ENCODE measurements at places on chromosomes 5 and 9.

DNA sequence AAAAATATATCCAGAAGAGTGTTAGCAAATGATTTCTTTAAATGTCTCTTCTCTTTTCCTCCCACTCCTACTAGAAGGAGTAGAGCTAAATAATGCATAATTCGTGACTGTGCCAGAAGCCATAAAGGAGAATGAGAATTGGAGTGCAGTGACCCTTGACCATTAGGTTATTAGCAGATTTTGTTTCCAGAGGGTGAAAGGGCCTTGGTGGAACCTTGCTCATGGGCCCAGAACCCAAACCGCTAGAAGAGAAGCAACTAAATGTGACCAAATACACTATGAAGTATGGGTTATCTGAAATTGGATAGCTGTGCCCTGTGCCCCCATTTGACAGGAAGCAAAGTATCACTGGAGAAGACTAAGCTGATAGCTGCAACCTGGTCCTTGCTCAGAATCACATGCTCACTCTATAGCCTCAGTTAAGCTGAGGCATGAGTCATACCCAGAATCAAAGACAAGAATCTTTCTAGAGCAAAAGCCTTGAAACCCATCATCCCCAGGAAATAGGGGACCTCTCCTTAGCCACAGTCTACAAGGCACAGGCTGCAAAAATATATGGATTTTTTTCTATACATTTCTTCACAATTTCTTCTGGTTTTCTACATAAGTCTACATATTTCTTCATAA is 36.3 kb downstream of the CAPSL start:
- no peak for DNase-seq

DNA sequence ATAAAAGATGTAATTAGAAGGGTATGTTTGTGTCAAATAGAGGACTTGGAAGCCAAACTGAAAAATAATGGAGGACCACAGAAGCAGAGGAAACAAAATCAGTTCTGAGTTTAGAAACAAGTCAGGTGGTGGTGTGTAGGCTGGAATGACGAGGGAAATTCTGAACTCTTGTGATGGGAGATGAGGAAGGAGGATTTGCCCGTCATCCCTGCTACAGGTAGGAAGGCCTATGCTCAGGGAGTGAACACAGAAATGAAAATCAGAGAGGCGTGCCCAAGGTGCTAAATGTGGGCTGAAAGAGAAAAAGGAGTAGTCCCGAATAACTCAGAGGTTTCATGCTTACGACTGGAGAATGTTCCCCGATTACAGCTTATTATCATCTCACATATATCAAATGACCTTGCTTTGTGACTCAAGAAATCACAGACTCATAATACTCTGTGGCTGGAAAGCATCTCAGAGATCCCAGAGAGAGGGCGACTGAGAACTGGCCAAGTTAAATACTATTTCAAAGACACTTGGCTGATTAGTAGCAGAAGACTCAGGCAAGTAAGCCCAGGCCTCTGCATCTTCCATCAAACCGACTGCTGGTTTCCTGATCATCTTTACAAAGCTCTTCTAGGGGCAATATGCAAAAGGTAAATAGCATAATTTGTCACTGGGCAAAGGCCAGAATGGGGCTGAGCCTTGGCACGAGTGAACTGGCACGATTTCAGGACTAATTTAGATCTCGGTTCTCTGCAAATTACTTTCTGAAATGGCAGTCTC is 126.0 kb downstream of the SUSD1 start:
- no peak for DNase-seq

DNA sequence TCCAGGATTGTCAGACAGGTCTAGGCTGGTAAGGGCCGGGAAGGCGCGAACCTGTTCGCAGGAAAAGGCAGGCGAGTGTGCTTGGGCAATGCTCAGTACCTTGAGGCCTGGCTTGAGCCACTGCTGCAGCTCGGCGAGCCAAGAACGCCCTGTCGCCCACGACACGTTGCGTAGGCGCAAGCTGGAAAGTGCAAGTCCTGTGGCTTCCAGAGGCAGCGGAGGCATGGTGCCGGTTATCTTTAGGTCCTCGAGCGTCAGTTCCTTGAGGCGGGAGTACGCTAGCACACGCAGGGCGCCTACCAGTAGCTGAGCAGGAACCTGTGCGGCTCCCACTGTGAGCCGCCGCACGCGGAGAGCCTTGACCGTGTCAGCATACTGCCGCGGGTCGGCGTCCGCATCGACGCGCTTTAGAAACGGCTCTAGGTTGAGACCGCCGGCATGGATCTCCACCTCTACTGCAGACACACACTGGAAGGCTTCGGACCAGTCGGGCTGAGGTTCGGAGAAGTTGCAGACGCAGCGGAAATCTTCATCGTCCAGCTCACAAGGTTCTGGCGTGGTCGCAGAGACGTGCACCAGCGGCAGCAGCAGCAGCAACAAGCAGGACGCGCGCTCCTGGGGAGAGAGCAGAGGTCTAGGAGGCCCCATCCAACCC is 482 bp downstream of the CD14 start:
- DNase-seq = no peak

DNA sequence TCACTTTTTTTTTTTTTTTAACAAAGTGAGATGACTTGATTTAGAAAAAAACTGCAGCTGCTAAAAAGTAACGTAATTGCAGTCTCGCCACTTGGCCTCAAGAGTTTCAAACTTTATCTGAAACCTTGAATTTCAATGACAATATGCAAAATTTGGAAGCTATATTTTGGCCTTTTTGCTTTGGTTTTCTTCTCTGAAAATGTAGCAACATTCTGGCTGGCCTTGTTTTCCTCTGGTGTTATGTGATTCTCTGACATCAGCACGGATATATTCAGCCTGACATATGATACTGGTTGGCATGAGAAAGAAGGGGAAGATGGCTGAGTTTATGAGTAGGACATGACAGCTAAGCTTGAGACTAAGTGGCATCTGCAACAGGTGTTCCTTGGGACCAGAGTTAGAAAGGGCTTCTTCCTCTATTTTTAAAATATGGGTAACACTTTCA is 136.5 kb downstream of the MEF2C start:
- no peak for DNase-seq

GRCh38 chr9:36051317-36051716 is 14.6 kb downstream of the RECK start:
- DNase-seq = no peak

GRCh38 chr9:120646948-120647347 is 67.0 kb upstream of the CDK5RAP2 start:
- DNase-seq = no peak

DNA sequence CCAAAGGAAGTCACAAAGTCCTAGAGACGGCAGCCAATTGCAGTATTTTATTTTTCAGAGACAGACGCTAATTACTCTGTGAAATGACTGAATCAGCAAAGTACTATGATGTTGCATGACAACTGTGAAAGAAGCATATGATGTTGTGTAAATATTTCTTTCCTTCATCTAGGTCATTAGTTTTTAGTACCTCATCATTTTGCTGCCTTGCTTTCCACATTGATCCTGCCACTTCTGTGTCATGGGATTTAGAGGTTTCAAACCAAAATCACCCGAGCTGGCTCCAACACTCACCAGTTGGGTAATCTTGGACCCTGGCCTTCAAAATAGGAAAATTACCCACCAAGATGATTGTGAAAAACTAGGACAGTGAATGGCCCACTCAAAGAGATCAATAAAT is 585.2 kb downstream of the ACTL7B start:
- DNase-seq = no peak

DNA sequence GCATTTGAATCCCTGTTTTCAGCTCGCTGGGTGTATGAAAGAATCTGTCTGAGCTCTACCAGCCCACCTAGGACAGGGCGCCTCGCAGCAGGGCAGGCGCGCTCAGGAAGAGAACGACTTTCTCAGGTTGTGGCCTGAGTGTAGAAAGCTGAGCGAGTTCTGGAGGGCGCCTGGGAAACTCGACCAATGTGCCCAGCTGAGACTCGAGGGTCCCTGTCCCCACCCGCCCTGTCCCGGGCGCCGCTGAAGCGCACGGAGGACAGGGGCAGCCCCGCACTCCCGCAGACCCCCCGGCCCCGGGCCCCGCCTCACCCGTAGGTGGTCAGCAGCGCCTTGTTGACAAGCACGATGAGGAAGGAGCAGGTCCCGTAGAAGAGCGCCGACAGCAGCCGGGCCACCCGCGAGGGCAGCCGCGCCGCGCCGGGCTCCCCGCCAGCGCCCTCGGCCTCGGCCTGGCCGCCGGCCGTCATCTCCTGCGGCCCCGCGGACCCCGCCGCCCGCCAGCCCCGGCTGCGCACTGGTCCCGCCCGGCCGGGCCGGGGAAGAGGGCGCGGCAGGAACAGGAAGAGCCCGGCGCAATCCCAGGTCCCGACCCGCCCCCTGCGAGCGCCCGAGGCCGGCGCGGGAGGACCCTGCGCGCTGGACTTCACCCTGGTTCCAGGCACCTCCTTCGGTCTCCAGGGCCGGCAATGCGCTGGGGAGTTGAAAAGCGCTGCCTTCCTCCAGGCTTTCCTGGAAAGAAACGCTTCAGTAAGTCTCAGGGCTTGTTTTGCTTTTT is at the start of gene SLC35D2:
TSS of gene SLC35D2 (minus strand) at position 547 of the 778 bp plus-strand sequence. CDS start at position 470, 77 bp downstream.
- DNase-seq = peak; percentile 67

- DNase-seq = no peak
Measured at GRCh38 chr5:77945874-77946273, 169.7 kb upstream of the TBCA start.

GRCh38 chr5:111739416-111739815 is 17.6 kb downstream of the NREP start:
- DNase-seq = no peak

- DNase-seq = peak; percentile 37
Measured at GRCh38 chr9:76658510-76659231, 105.6 kb upstream of the PCA3 start.

GRCh38 chr9:99561509-99561917 is 260.2 kb upstream of the NR4A3 start:
- no peak for DNase-seq

DNA sequence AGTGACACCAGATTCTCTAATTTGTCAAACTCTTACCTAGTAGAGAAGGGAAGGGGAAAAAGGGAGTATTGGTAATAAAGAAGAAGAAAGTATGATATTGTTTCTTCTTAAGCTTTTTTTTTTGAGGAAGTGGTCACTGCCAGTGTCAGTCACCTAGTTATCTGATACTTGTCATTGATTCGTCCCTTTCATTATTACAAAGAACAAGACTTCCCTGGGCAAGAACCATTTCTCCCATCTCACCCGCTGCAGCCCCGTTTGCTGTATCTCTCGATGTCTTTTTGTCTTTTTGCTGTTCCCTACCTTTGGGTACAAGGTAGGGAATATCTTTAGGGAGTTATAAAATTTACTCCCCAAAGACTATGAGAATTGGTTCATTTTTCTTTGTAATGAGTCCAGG is 249.0 kb downstream of the ARHGAP26 start:
- no peak for DNase-seq

- no peak for DNase-seq
Measured at GRCh38 chr5:78845470-78845869, 139.6 kb downstream of the ARSB start.

GRCh38 chr9:99400184-99400731 is 178.2 kb downstream of the SEC61B start:
- no peak for DNase-seq

DNA sequence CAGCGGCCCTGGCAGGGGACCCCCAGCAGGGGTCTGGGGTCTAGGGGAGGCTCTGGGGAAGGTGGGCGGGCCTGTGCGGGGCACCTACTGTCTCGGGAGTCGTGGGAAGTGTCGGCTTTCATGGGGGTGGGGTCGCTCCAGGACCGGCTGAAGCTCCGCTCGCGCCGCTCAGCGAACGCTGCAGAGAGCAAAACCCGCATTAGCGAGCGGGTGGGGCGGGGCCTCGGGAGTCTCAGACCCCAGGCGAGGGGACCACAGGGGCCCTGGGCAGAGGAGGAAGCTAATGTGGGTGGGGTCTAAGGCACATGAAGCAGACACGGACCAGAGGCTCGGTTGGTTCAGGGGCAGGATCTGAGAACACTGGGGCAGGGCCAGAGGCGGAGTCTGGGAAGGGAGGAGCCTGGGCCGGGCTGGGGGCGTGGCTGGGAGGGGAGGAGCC is 5.5 kb downstream of the NSMF start:
- DNase-seq = peak; percentile 57

- no peak for DNase-seq
Measured at GRCh38 chr9:87557996-87558395, 60.3 kb downstream of the DAPK1 start.

DNA sequence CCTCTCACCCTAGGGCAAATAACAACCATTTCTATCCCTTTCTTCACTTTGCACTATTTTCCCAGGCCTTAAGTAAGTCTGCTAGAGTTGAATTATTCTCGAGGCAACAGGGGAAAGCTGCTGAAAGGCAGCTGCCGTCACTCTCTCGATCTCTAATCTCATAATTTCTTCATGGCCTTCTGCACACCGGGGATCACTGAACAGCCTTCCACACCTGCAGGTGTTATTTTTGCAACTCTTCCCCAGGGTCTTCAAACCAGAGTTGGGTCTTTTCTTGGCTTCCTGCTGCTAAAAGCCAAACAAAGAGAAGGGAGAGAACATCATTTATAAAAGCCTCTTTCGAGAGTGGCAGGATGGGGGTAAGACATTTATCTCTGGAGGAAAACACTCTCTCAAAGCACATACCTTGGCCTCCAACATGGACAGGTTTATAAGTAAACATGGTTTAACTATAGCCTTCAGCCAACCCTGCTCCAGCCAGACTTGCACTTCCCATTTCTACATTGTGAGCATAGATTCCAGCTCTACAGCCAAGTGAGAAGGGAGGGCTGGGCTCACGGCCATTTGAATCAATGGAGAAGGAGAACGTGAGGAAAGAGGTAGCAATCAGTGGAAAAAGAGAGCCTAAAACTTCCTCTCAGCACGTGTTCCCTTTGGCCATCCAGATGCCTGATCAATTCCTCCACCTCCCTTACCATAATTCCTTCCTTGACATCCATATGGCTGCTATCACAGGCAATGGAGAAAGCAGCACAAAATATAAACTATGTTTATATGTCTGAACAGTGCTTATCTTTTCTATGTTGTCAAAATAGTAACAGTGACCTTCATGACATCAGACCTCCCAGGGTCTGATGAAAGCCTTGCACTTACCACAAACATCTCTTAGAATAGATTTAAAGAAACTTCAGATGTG is 464.9 kb downstream of the TLE1 start:
- DNase-seq = no peak

DNA sequence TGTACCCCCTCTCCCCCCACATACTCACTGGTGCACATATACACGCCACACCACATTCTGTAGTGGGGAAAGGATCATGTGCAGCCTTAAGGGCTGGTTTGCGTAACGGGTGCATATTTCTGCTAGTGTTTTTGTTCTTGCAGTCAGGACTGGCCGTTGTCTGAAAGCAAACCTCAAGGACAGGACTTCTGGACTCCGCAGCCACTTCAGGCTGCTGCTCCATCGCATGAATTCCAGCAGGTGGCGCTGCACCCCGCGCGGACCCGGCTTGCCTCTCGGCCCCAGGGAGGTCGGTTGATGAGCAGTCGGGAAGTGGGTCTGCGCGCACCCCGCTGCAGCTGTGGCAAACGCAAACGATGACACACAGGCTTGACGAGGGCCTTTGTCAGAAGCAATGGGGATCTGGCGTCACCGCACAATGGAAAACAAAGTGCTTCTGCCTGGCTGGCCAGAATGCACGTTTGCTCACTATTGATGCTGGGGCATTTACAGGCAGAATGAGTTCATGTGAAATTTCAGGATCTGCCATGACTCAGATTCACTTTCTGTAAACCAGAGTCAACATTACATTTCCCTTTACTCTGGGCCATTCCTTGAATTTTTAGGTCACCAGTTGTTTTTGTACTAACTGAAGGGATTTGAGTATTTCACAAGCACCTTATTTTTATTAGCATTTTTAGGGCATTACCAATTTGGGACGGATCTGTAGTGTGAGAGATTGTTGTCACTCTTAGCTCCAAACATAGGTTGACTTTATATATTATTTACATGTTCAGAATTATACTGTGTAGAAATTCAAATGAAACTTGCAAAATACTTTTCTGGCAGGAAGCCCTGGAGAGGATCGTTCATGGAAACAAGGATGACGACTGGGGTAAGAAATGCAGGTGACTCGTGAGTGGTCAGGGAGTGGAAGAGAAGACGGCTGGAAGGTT is 36.4 kb upstream of the GLRX start:
- peak; percentile 94 for DNase-seq

Measured in A549 (cell line).